ENCODE measurements at places on chromosomes 5 and 9. TPM values are rescaled to one million over a fixed set of nuclear protein-coding genes. Genes with fewer than 3 reads are reported as not detected.

Gene MYO10
- total RNA-seq, result 61.9 TPM

DNA sequence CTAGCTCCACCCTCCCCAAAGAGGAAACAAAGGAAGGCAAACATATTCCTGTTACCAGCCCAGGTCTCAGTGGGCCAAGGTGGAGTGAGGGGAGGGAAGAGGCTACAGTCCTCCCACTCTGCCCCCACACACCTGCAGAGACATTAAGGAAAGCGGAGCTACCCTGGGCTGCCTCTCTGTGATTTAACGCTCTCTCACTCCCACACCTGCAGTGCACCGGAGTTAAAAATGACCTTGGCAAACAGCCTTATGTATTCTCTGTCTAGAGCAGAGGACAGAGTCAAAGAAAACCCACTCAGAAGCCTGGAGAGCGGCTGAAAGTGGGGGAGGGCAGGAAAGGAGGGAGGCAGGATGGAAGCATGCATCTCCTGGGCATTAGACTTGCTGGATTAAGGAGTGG, 32.7 kb downstream of the KCNIP1 start:
- DNase-seq, result no peak

DNA sequence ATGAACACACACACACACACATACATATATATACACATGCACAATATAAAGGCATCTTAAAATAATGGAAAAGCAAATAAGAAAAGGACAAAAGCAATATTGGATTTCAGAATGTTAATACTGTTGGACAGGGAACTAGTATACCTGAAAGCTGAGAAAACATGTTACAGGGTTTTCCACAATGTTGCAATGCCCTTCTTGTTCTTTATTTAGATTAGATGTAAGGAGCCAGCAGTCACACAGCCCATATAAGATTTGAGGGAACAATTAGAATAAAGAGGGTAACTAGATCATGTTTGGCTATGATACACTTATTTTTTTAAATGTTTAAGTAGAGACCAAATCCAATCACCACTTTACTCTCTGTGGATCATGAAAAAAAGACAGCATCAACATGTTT, 61.7 kb downstream of the SH3TC2 start:
- DNase-seq, result no peak

- no peak for DNase-seq
These were observed 58.3 kb upstream of the ALDH1B1 start for GRCh38 chr9:38334234-38334633.

DNA sequence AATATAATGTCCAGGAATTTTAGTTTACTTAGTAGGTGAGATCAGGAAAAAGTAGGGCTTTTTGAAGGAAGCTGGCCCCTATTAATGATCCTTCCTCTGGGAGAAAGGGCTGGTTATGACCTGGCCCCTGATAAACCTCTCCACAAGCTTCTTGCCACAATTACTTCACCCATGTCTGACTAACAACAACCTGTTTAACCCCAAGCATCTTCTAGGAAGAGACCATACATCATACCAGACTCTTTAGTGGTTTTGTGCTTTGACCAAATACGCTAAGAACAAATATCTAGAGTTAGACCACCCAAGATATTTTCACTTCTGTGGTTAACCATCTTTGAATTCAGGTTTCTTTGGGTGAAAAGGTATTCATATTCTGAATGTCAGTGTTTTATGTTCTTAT, 174.0 kb upstream of the SLC27A6 start:
- DNase-seq, result no peak

- peak; percentile 34 for DNase-seq
These were observed 519 bp downstream of the EXOC3 start for GRCh38 chr5:443239-444151.

GRCh38 chr9:92616655-92617111, 53.2 kb downstream of the IPPK start:
- DNase-seq, result peak; percentile 6

DNA sequence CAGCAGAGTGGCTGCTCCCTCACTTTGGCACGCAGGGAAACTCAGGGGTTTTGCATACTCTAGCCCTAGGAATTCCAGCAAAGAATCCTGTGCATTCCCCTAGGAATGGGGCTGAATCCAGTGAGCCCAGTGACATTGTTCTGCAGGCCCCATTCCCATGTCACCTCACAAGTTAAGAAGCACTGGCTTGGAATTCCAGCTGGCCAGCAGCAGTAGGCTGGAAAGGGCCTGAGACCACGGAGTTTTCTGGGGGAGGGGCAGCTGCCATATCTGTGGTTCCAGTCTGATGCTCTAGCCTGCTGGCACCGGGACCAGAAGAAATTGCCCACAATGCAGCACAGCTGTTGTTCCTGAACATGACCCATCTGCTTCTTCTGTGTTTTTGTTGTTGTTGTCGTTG, 217.6 kb upstream of the DMRTA1 start:
- no peak for DNase-seq

DNA sequence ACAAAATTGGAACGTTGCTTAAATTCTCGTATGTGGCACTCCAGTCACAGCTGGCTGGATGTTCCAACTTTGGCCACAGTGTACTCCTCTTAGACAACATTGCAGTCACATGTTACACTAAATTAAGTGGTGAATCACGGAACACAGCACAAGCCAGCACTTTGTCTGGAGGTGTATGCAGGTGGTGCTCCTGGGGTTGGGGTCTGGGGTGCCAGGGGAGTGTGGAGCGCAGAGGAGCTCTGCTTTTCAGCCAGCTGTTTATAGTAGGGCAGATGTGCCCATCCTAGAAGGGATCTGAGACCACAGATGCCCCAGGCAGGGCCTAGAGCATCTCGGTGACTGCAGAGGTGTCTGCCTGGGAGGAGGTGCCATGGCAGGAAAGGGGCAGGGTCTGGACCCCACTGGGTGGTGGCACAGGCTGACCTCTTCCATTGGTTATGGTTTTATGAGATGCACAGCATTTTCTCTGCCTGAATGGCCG, 82.6 kb downstream of the WNK2 start:
- peak; percentile 15 for DNase-seq

DNA sequence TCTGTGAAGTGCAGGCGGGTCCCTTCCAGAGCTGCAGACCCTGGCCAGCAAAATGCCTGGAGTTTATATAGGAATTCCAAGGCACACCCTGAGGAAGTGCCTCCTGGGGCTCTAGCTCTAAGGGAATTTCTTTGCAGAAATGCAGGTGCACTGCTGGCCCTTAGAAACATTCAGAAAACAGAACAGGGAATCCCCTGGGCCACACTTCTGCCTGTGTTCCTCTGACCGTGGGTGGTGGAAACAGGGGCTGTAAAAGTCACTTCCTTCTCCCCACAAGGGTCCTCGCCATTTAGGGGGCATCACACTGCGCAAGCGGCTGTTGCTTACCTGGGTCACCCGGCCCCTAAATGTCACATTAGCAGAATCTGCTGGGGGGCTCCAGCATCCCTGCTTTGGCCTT, 140.8 kb upstream of the TBC1D2 start:
- no peak for DNase-seq

Gene ANKH
- total RNA-seq, result 81.8 TPM

Gene FSD1L
- total RNA-seq, result 4.3 TPM

GRCh38 chr5:154267516-154267915, 77.0 kb downstream of the GALNT10 start:
- no peak for DNase-seq

Gene ABCA1
- 11.2 TPM for total RNA-seq

- no peak for DNase-seq
These were observed 48.2 kb upstream of the TBC1D2 start for GRCh38 chr9:98303633-98304125.

DNA sequence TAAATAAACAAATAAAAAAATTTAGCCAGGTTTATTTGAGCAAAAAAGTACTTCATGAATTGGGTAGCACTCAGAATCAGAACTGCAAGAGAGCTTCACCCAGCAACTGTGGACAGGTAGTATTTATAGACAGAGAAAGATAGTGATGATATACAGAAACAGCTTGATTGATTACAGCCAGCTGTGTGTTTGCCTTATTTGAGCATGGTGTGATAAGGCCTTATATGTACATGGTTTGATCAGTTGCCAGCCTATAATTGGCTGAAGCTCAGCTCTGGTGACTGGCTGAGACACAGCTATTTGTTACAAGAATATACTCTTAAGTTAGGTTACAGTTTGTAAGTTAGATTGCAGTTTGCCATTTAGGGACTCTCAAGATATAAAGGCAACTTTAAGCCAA, 34.3 kb upstream of the ARL15 start:
- no peak for DNase-seq

Gene FAM221B
- 0.05 TPM for total RNA-seq

Gene PCDHB16
- total RNA-seq, result 0.17 TPM

DNA sequence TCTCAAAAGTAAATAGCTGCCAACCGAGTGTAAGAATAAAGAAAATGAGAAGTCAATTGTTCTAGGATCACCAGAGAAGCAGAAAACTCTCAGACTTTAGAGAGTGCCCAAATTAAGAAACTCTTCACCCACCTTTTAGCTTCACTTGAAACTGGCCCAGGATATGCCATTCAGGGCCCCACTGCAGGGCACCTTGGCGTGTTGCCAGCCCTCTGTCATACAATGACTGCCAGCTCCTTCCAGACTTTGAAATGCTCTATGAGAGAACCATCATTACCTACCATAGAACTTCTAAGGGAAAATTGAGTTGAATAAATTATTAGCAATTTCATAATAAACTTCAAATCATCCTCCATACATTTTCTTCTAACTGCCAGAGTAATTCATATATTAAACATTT, 240.5 kb downstream of the CETN3 start:
- no peak for DNase-seq

GRCh38 chr9:103397868-103398600, 402.9 kb downstream of the CYLC2 start:
- peak; percentile 25 for DNase-seq

- no peak for DNase-seq
These were observed 737.9 kb upstream of the WWC1 start for GRCh38 chr5:167553511-167553910.

DNA sequence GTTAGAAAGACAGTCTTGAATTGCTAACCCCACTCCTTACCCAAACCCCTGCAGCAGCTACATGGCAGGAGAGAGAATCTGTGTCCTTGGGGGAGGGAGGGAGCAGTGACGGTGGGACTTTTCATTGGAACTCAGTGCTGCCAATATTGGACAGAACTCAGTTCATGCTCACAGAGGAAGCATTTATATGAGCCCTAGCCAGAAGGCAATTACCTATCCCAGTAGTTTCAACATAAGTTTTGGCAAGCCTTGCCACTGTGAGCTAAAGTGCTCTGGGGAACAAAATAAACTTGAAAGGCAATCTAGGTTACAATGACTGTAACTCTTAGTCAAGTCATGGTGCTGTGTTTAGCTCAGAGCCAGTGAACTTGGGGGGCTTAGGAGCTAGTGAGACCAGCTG, 1013.4 kb upstream of the COX7C start:
- DNase-seq, result no peak

Gene PCDHGB4
- total RNA-seq, result 0.96 TPM

- no peak for DNase-seq
These were observed 64.2 kb downstream of the SGCD start for GRCh38 chr5:156391139-156391538.
